ENCODE measurements at places on chromosomes 1 and 21.

GRCh38 chr1:40130892-40131291 is 30.3 kb upstream of the RLF start:
- no peak for DNase-seq

GRCh38 chr1:115230281-115230680 is 107.8 kb downstream of the NGF start:
- DNase-seq = no peak

GRCh38 chr1:148263128-148263905 is 111.2 kb upstream of the NBPF11 start:
- DNase-seq = no peak

GRCh38 chr1:52530563-52531144 is 22.2 kb downstream of the TUT4 start:
- DNase-seq = no peak

GRCh38 chr1:91680556-91681155 is 180.0 kb downstream of the CDC7 start:
- DNase-seq = no peak

GRCh38 chr1:22633697-22634463 is 2.5 kb upstream of the C1QA start:
- no peak for DNase-seq

DNA sequence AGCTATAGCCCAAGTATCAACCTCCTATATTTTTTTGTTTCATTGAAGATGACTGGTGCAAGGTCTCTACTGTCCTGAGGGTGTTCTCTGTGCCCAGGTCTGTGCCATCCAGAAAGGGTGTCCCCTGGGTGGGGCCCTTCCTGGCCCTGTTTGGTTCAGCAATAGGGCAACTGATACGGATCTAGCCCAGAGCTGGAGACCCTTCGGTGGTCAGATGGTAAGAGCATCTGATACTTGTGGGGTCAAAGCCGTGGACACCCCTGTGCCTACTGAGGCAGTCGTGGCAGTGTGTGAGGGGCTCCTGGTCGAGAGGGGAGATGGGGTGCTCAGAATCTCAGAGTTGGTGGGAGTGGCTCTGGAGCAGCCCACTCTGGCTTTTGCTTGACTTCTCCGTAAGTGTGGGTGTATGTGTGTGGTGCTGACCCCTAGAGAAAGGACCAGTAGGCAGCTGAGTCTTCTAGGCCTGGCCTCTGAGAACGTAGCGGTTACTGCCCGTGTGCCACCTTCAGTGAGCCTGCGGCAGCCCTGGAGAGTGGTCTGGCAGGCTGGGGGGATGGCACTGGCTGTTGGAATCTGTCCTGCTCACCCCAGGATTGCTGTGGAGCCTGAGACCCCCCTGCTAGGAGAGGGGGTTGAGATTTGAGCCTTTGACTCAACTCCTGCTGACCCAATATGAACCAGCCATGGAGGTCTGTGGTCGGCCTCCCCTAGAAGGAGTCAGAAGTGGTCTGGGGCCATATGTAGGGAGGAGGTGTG is 2.7 kb downstream of the AMPD2 start:
- DNase-seq = no peak

DNA sequence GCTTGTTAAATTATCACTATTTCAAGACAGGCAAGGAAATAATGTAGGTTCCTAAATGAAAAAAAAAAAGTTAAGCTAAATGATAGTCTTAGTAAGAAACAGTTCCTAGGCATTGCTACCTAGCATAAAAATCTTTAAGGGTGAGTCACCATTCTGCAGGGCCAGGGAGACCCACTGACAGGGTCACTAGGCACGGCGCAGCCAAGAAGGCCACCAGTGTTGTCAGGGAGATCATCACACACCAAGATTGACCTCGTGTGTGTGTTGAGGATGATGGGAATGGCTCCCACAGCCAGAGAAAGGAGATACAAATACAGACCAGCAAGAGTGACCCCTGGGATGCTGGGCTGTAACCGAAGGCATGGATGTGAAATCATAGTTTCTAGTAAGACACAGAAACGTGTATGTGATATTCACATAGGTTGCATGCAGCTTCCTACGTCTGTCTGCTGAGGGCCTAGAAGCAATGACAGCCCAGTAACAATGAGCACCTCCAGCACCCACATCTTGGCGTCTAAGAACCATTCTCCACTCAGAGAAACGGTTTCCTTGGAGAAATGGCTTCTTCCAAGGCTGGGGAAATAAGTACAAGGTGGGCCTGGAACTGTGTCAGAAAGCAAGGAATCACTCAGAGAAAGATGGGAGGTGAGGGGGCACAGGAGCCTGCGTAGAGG is 29.1 kb downstream of the RIPK4 start:
- DNase-seq = no peak
